ENCODE measurements at places on chromosomes 4 and X. TPM values are rescaled to one million over a fixed set of nuclear protein-coding genes. Genes with fewer than 3 reads are reported as not detected.

DNA sequence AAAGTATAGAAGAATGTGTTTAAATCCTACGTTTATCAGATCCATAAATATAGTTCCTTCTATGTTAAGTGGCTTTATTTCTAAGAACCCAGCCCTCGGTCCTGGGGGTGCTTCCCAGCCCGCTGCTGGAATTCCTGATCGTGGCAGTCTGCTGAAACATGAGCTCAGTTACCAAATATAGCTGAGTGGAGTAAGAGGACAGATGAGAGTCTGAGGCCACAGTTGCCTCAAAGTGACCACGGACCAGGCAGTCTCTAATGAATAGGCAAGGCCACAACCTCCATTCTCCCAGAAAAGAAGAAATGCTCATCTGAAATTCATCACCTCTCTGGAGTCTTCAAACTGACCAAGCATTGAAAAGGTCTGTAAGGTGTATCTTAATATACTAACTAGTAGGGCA lies at the start of gene PALLD:
Gene PALLD (plus strand): TSS at position 219 of the 400 bp plus-strand sequence.
- DNase-seq: no peak
- no peak within 1 kb of the TSS for H3K27ac ChIP-seq
- no peaks in the 10 kb centered on the region for H3K27me3 ChIP-seq
- H3K36me3 ChIP-seq: no peaks in the 10 kb centered on the region

MAGED4 gene
- total RNA-seq: 48.2 TPM

SPANXD gene
- total RNA-seq: not detected

GC gene
- not detected for total RNA-seq

- no peak for DNase-seq
- no peaks in the 10 kb centered on the region for H3K27me3 ChIP-seq
- no peak overlapping the region for H3K4me3 ChIP-seq
- no peaks in the 10 kb centered on the region for H3K36me3 ChIP-seq
These were observed 392.8 kb downstream of the GPM6A start for GRCh38 chr4:175419236-175419718.

ITGB1BP2 gene
- total RNA-seq: 0.99 TPM

IRF2 gene
- total RNA-seq: 16.1 TPM

GRCh38 chr4:38386654-38387188 lies 277.3 kb upstream of the KLF3 start:
- H3K27me3 ChIP-seq: no peaks in the 10 kb centered on the region
- no peaks in the 10 kb centered on the region for H3K36me3 ChIP-seq
- no peak for DNase-seq
- no peak overlapping the region for H3K4me3 ChIP-seq
- H3K4me1 ChIP-seq: peaks cover 19% of the 10 kb centered on the region

GRCh38 chr4:39494354-39494753 lies 32.9 kb downstream of the UGDH start:
- DNase-seq: no peak
- peaks cover 9% of the 10 kb centered on the region for H3K36me3 ChIP-seq
- no peak overlapping the region for H3K4me3 ChIP-seq
- H3K27me3 ChIP-seq: no peaks in the 10 kb centered on the region
- no peak overlapping the region for H3K27ac ChIP-seq

- no peaks in the 10 kb centered on the region for H3K27me3 ChIP-seq
- H3K36me3 ChIP-seq: no peaks in the 10 kb centered on the region
- no peak overlapping the region for H3K27ac ChIP-seq
These were observed 669.8 kb downstream of the IQCM start for GRCh38 chr4:149145803-149146202.

GRCh38 chr4:48904101-48904500 lies 2.5 kb downstream of the OCIAD2 start:
- peaks cover 6% of the 10 kb centered on the region for H3K4me1 ChIP-seq
- H3K4me3 ChIP-seq: no peak overlapping the region
- H3K27me3 ChIP-seq: no peaks in the 10 kb centered on the region
- H3K36me3 ChIP-seq: no peaks in the 10 kb centered on the region
- DNase-seq: no peak

GRCh38 chr4:14254252-14254651 lies 626.7 kb upstream of the BOD1L1 start:
- no peaks in the 10 kb centered on the region for H3K36me3 ChIP-seq
- H3K4me1 ChIP-seq: no peaks in the 10 kb centered on the region
- no peak overlapping the region for H3K27ac ChIP-seq
- no peak overlapping the region for H3K4me3 ChIP-seq

DNA sequence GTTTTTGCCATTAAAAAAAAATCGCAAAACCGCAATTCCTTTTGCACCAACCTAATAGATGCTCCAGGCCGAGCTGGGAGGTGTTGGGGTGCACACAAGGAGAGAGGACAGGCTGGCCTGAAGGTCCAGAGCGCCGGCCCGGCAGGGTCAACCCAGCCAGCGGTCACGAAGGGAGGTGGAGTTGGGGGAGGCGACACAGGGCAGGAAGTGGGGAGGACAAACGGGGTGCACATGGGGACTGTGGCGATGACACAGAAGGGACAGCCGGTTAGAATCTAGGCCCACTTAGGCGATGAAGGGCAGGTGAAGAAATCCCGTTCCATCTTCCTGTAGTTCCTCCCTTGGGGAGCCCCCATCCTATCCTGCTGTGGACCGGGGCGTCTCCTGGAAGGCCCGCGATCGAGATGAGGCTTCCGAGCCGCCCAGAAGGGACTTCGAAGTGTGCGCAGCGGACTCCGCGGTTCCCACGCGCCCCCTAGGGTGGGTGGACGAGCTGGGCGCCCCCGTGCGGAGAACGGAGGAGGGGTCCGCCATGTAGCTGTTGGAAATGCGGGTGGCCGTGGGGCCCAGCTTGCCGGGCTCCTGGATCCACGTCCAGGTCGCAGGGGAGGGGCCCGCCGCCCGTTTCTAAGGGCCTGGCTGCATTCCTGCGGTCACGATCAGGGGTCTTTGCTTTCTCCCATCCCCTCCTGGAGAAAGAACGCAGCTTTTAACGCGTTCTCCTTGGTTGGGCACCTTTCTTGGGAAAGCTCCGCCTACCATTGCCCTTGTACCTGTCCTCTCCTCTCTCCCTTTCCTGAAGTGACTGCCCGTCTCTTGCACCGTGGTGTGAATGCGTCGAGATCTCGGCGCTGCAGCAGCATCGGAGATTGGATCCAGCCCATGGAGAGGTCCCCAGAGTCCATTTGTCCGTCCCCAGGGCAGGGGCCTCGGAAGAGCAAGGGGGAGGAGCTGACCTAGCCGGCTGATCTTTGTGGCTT lies 17.0 kb upstream of the HPF1 start:
- H3K4me3 ChIP-seq: no peak overlapping the region
- no peak overlapping the region for H3K27ac ChIP-seq
- H3K4me1 ChIP-seq: no peaks in the 10 kb centered on the region

HAND2 gene
- not detected for total RNA-seq

DNA sequence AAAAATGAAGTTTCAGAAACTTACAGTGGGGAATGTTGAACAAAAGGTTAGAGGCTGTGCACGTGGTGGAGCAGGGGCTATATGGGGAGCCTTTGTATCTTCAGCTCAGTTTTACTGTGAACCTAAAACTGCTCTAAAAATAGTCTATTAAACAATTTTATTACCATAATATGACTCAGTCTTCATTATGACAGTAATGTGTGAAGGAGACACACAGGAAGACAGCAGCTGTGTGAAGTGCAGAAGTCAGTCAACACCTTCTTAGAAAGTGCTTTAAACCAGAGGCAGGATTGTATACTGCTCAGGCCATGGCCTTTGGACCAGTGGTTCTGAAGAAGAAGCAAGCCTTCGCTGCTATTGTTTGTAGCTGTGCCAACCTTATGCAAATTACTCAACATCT lies 89.7 kb downstream of the ARHGAP10 start:
- no peak for DNase-seq
- no peaks in the 10 kb centered on the region for H3K27me3 ChIP-seq
- H3K36me3 ChIP-seq: no peaks in the 10 kb centered on the region

CHRDL1 gene
- total RNA-seq: 15.5 TPM

GRCh38 chrX:11050013-11050412 lies 61.1 kb upstream of the HCCS start:
- no peak for DNase-seq
- no peaks in the 10 kb centered on the region for H3K27me3 ChIP-seq
- H3K27ac ChIP-seq: no peak overlapping the region

- H3K27me3 ChIP-seq: no peaks in the 10 kb centered on the region
- DNase-seq: no peak
- H3K27ac ChIP-seq: no peak overlapping the region
- no peaks in the 10 kb centered on the region for H3K36me3 ChIP-seq
These were observed 84.9 kb downstream of the MAML3 start for GRCh38 chr4:140069066-140069465.

DNA sequence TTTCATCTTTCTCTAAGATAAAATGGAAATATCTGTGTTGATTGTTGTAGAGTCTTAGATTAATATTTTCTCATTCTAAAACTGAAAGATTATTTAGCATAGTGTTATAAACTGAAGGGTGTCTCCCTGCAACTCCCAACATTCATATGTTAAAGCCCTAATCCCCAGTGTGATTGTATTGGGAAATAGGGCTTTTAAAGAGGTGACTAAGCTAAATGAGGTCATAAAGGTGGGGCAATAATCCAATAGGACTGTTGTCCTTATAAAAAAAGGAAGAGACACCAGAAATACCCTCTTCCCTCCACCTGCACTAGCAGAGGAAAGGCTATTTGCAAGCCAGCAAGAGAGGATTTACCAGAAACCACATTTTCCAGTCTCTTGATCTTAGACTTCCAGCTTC lies 1626.4 kb downstream of the C4orf33 start:
- H3K27ac ChIP-seq: no peak overlapping the region
- DNase-seq: peak; percentile 16
- no peaks in the 10 kb centered on the region for H3K27me3 ChIP-seq
- no peaks in the 10 kb centered on the region for H3K36me3 ChIP-seq

GRCh38 chrX:153674219-153674851 lies 722 bp upstream of the PNCK start:
- no peaks in the 10 kb centered on the region for H3K27me3 ChIP-seq
- peak; percentile 69 for DNase-seq
- peaks cover 5% of the 10 kb centered on the region for H3K4me1 ChIP-seq
- H3K27ac ChIP-seq: no peak overlapping the region

DUX4 gene
- total RNA-seq: not detected

PGAM4 gene
- total RNA-seq: not detected

GRCh38 chr4:26772096-26772873 lies 88.4 kb upstream of the STIM2 start:
- DNase-seq: no peak
- H3K27ac ChIP-seq: no peak overlapping the region
- no peaks in the 10 kb centered on the region for H3K36me3 ChIP-seq
- H3K27me3 ChIP-seq: no peaks in the 10 kb centered on the region
- H3K4me1 ChIP-seq: no peaks in the 10 kb centered on the region

ZDHHC15 gene
- 6.3 TPM for total RNA-seq

ITM2A gene
- total RNA-seq: 2.2 TPM

- H3K36me3 ChIP-seq: no peaks in the 10 kb centered on the region
- H3K4me3 ChIP-seq: peak overlapping the region; percentile 84
- H3K27me3 ChIP-seq: peaks cover 13% of the 10 kb centered on the region
- H3K4me1 ChIP-seq: no peaks in the 10 kb centered on the region
These were observed 510 bp downstream of the HMGB3 start for GRCh38 chrX:150983521-150984168.

- H3K27me3 ChIP-seq: no peaks in the 10 kb centered on the region
- H3K4me3 ChIP-seq: no peak overlapping the region
- no peak for DNase-seq
- H3K4me1 ChIP-seq: no peaks in the 10 kb centered on the region
- no peak overlapping the region for H3K27ac ChIP-seq
These were observed 173.0 kb downstream of the SPCS3 start for GRCh38 chr4:176492646-176493302.

RTL5 gene
- total RNA-seq: 1.9 TPM

PDLIM3 gene
- 1.4 TPM for total RNA-seq

GRCh38 chrX:57900975-57901374 lies 9.3 kb downstream of the ZXDA start:
- H3K4me3 ChIP-seq: no peak overlapping the region
- H3K36me3 ChIP-seq: no peaks in the 10 kb centered on the region
- H3K27me3 ChIP-seq: no peaks in the 10 kb centered on the region
- no peaks in the 10 kb centered on the region for H3K4me1 ChIP-seq
- no peak overlapping the region for H3K27ac ChIP-seq

CT45A8 gene
- not detected for total RNA-seq

DNA sequence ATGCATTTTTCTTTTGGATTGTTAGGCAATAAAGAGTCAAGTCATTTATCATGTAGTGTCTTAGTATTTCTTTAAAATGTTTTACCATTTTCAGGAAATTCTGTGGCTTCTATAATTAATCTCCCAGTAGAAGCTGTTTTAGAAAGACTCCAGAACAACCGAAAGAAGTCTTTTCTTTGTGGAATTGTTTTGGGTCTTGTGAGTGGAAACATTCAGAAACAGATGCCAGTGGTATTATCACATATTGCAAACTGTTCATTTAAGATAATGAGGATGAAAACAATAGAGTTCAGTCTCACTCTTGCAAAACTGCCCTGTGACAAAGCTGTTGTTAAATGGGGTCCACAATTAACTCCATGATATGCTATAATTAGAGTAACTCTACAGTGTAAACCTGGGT lies 211.2 kb upstream of the KIT start:
- no peaks in the 10 kb centered on the region for H3K4me1 ChIP-seq
- H3K36me3 ChIP-seq: no peaks in the 10 kb centered on the region
- no peak for DNase-seq
- H3K27me3 ChIP-seq: peaks cover 49% of the 10 kb centered on the region

DNA sequence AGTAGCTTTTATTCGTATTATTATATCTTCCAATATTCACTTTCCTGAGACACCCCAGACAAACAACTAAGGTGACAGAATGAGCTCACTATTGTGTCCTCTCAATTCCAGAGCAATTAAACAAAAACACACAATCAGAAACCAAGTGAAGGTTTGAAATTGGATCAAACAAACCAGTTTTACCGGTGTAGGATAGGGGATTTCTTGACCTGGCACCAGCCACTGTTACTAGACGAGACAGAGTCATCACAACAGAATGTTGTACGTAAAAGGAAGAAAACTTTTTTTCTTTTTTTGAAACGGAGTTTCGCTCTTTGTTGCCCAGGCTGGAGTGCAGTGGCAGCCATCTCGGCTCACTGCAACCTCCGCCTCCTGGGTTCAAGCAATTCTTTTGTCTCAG lies 43.7 kb downstream of the LDOC1 start:
- no peaks in the 10 kb centered on the region for H3K27me3 ChIP-seq
- H3K4me1 ChIP-seq: no peaks in the 10 kb centered on the region
- H3K36me3 ChIP-seq: no peaks in the 10 kb centered on the region
- H3K27ac ChIP-seq: no peak overlapping the region
- DNase-seq: no peak

GRCh38 chrX:13212191-13212651 lies 107.6 kb downstream of the ATXN3L start:
- no peaks in the 10 kb centered on the region for H3K27me3 ChIP-seq
- DNase-seq: peak; percentile 54
- H3K4me1 ChIP-seq: peaks cover 6% of the 10 kb centered on the region

TCEAL6 gene
- total RNA-seq: not detected

- no peak overlapping the region for H3K27ac ChIP-seq
- no peaks in the 10 kb centered on the region for H3K4me1 ChIP-seq
- H3K36me3 ChIP-seq: no peaks in the 10 kb centered on the region
- peaks cover 27% of the 10 kb centered on the region for H3K27me3 ChIP-seq
- DNase-seq: no peak
- H3K4me3 ChIP-seq: no peak overlapping the region
These were observed 1.8 kb downstream of the DCAF12L1 start for GRCh38 chrX:126550816-126551215.

DNA sequence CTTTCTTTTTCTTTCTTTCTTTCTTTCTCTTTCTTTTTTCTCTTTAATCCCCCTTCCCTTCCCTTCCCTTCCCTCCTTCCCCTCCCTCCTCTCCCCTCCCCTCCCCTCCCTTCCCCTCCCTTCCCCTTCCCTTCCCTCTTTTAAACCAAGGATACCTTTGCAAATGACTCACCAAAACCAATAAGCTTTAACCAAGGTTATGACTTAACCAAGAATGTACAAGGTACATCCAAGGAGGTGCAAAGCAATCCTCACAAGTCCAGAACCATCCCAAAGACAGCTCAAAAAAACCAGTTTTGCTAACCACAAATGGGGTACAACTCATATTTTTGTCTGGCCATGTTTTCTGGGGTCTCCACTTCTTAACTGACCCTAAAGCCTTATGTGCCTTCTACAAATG lies 174.7 kb upstream of the PPP1R2C start:
- no peak for DNase-seq
- no peak overlapping the region for H3K27ac ChIP-seq
- H3K27me3 ChIP-seq: no peaks in the 10 kb centered on the region
- no peaks in the 10 kb centered on the region for H3K36me3 ChIP-seq
